ENCODE measurements at places on chromosomes 11 and 22. TPM values are rescaled to one million over a fixed set of nuclear protein-coding genes. Genes with fewer than 3 reads are reported as not detected.

The ADM2 gene
- 0.25 TPM for total RNA-seq

The SLC25A18 gene
- total RNA-seq, result not detected

The HTR3B gene
- total RNA-seq, result not detected

DNA sequence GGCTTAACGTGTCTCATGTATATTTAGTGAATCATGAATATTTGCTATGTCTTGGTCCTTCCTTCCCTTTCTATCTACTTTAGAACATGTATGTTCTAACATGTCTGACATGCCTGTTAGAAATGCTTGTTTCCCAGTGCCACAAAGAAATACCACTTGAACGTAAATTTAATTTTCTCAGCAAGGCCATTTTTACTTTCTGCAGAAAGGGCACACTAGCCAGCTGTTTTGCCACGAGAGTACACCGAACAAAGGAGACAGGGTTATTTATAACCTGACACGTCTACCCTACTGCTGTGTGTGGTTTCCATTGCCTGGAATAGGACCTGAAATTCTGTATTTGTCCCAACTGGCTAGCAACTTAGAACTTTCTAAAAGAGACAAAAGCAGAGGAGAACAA lies 7.4 kb upstream of the ZBTB44 start:
- DNase-seq, result no peak

- no peak for DNase-seq
Observed at GRCh38 chr11:84922836-84923235, 704.3 kb downstream of the DLG2 start.

GRCh38 chr22:40183029-40183581 lies 5.4 kb downstream of the TNRC6B start:
- peak; percentile 73 for DNase-seq
